ENCODE measurements at places on chromosomes 12 and 14.
A peak's percentile ranks its signal among the peaks of the same experiment; 100 is the strongest.

- DNase-seq: no peak
These were observed 15.2 kb upstream of the RNASE12 start for GRCh38 chr14:20606190-20606901.

DNA sequence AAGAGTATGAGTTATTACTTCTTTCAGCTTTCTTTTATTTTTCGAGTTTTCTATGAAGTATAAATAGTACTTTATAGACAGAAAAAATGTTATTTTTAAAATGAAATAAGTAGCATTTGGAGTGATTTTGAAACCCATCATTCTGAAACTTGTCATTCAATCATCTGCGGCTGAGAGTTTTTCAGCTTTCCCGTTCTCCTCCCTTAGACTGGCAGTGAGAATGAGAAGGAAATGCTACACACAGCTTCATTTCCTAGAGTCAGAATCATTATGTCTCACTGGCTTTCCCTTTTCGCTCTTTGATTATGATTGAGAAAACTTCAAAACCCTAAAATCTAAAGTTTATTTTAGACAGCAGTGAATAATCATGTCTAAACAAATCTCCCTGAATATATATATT, 33.7 kb upstream of the GNPNAT1 start:
- DNase-seq: no peak

DNA sequence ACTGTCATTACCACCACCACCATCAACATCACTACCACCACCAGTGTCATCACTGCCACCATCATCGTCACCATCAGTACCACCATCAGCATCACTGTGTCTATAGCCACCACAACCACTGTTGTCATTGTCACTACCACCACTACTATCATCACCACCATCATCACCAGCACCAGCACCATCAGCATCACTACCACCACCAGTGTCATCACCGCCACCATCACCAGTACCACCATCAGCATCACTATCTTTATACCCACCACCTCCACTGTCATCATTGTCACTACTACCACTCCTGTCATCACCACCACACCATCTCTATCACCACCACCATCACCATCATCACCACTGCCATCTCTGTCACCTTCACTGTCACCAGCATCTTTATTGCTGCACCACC, 60.6 kb downstream of the BEGAIN start:
- peak; percentile 3 for DNase-seq

DNA sequence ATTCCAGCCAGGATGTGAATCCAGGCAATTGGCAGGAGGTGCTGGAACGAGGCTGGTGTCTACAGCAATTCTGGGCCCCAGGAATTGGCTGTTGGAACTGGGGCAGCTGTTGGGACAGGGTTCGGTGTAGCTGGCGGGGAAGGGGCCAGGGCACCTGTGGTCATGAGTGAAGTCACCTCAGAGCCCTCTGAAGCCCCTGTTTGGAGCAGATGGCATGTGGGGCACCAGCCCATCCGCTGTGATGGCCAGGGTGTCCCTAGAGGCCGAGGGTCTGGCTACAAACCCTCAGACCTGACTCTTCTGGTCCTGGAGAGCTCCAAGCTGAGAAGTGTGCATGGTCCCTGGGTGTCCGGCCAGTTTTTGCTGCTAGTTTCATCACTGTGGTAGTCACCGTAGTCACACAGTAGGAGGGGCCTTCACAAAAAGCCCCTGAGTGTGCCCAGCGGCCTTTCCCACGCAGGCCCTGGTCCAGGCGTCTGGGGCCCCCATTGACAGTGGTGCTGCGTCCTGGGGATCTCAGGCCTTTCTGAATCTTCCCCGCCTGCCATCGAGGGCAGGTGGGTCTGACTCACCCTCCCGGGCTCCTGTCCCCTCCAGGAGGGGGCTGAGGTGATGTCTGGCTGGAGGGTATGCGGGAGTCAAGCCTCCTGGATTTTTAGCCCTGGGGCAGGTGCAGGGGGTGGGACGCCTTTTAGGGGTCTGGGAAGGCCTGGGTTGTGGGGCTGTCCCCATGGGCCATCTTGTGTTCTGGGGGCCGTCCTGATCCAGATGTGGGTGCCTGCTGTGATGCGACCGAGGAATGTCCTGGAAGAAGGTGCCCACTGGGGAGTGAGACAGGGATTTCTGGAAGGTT, 368.0 kb downstream of the TMEM121 start:
- peak; percentile 2 for DNase-seq

- DNase-seq: no peak
These were observed 5.0 kb upstream of the NPAS3 start for GRCh38 chr14:32933629-32934072.

- DNase-seq: no peak
These were observed 9.8 kb downstream of the MUCL1 start for GRCh38 chr12:54863948-54864618.

GRCh38 chr14:97106609-97107008, 309.4 kb downstream of the VRK1 start:
- no peak for DNase-seq

GRCh38 chr12:11624116-11624515, 25.4 kb upstream of the ETV6 start:
- no peak for DNase-seq

- peak; percentile 79 for DNase-seq
These were observed 101.9 kb upstream of the SFSWAP start for GRCh38 chr12:131608740-131609690.

DNA sequence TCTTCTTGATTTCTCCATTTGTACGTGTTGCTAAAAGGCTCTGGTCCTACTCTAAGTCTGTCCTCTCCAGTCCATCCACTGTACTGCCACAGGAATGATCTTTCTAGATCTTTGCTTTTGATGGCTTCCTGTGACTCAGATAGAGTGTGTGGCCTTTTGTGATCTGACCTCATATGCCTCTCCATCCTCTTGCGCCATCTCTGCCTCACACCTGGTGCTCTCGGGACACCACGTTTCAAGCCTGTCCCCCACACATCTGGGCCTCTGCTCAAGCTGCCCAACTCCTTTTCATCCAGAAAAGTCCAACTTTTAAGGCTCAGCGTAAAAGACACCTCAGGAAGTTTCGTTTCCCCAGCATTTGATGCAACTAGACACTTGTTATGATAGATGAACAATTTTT, 39.0 kb downstream of the DCAF4 start:
- DNase-seq: no peak

- DNase-seq: no peak
These were observed 39.8 kb downstream of the GPR135 start for GRCh38 chr14:59425322-59425935.

DNA sequence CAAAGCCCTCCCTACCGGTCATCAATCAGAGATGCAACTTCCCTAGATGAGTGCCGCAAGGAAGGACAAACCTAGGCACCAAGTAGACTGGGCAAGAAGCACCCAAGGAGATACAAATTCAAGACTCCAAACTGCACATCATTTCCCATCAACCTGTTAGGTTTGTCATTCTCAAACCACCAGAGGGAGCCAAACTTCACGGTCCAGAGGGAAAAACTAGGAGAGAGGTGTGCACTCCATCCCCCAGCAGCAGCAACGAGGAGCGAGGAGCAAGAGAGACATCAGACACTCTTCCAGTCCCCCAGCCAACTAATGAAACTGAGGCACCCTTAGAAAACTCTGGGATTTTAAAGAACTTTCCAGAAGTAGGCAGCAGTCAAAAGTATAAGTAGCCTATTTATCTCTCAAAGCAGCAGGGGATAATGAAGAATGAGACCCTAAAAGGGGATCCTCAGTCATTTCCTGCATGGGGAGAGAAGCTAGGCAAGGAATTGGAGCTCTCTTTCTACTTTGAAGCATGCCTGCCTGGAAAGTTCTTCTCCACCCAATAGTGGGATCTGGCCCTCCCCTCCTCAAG, 37.0 kb upstream of the NT5DC3 start:
- DNase-seq: peak; percentile 54

- DNase-seq: no peak
These were observed 328.3 kb downstream of the TMEM121 start for GRCh38 chr14:105854600-105855245.

DNA sequence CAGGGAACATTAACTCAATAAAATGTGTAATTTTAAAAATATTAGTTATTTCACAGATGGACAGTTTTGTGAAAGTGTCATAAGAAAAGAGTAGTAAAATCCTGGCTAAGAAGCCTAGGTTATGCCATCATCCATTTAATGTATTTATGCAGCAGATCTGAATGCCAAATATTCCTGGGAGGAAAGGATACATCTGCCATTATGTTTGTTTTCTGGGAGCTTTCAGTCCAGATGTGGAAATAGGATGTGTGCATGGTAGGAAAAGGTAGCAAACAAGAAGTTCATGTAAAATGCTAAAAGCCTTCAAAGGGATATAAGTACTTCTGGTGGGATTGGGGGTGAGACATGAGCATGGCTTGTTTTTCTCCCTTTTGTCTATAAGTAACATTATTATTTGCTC, 27.0 kb upstream of the CLEC14A start:
- no peak for DNase-seq

GRCh38 chr12:90058704-90059103, 350.1 kb upstream of the ATP2B1 start:
- no peak for DNase-seq

DNA sequence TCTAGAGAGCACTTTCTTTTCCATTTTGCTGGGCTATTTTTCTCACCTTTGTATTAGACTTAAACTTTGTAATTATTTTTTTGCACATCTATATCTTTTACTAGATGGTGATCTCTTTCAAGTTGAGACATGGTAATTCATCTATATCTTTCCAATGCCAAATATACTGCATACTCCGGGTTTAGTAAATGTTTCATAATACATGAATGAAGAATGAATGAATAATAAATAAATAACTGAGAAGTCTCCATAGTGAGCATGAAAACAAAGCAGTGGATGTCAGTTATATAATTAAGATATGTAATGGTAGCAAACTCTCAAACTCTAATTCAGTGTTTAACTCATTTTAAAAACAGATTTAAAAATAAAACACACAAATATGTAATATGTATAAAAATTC, 342.5 kb upstream of the KITLG start:
- no peak for DNase-seq

DNA sequence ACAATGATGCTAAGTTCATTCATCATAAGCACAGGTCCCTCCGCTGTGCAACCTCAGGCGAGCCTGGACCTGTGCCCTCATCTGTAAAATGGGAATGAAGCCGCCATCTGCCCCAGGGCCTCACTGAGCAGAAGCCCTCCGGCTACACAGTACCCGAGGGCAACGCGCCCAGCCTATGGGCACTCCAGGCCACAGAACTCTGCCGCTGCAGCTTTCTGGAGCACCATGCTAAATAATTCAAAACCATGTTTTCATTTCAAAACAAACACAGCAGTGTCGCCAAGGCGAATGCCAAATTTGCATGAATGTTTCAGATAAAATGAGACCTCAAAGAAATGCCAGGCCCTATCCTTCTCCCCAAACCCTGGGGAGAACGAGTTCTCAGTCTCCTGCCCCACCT, 4.0 kb downstream of the NCOR2 start:
- DNase-seq: no peak

DNA sequence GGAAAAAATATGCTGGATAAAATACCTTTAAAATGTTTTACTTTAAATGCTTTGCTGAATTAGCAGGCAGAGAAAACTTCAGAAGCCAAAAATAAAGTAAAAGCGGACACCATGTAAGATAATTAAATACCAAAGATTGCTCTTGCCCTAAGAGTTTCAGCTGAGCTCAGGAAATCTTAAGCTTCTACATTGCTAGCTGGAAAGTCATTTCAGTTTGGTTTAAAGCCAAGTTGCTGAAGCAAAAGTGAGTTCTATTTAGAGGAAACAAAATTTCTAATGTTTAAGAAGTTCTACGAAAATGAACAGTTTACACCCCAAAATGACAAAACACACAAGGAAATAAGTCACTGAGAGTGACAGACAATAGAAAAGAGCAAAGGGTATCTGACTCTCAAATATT, 310.0 kb downstream of the ADAMTS20 start:
- no peak for DNase-seq

DNA sequence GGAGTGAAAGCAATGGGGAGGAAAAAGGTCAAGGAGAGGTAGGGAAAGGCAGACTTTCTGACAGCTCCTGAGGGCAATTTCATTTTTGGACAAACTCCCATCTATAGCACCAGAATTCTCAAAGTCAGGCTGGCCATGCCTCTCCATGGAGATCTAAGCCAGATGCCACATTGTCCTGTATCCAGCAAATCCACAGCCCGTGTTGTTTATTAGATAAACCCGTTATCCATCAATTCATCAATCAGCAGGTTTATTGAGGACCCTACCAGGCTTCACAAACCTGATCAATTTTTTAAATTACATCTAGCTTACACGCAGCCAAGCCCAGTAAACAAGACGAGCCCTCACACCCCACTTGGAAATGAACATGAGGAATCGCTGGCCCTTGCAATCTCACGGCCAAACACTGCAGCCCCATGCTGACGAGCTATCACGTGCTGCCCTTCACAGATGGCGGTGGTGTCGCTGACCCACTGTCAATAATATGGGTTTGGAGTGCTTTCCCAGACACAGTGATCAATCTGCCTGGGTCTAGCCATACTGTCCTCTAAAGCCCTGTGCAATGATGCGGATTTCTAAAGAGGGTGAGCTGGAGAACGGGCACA, 332.9 kb downstream of the DPF3 start:
- no peak for DNase-seq

GRCh38 chr14:78512021-78512420, 341.8 kb downstream of the NRXN3 start:
- DNase-seq: no peak

DNA sequence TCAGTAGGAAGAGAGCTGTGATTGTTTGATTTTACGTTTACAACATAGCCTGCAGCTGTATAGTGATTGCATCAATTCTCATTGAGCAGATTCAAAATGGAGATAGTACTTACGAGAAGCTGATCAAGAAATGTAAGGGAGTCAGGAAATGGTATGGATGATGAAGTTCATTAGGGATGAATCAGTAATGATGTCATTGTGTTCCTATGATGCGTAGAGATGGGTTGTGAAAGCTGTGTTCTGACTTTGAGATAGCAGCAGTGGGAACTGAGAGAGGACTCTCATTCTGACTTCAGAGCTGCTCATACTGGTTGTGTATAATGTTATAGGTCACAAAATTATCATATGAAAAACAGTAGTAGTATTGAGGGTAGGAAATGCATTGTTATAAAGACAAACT, 44.0 kb downstream of the TTLL5 start:
- DNase-seq: no peak

- no peak for DNase-seq
These were observed 2.3 kb upstream of the ZBTB42 start for GRCh38 chr14:104798300-104799243.

DNA sequence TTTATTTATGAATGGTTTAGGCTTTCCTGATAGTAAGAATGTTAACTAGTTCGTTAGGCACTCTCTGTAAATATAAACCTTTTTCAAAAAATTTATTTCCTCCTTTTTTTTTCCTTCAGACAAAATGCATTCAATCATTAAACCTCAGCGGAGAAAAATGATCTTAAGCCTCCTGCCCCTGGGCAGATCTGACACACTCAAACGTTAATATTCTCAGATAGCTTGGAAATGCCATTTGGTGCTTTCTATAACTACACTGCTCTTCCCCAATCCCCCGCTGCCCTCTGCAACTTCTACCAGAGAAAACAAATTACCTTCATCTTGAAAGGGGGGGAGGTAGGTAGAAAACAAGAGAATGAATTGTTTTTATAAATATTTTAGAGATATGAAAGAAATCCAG, 521.2 kb downstream of the MED13L start:
- DNase-seq: no peak

- DNase-seq: no peak
These were observed 18.3 kb downstream of the BMP4 start for GRCh38 chr14:53938136-53938837.

- no peak for DNase-seq
These were observed 268.2 kb downstream of the ALG10 start for GRCh38 chr12:34290381-34290995.
